Activated CD4-positive, alpha-beta T cell treated with anti-CD3 and anti-CD28 coated beads, Interleukin-2, amount 50 U/mL, for 24 hours (primary cell): ENCODE measurements at places on chromosomes 13 and 19.

GRCh38 chr19:14114854-14115253, 2.7 kb downstream of the PRKACA start:
- no peak for DNase-seq

GRCh38 chr13:111410232-111411021, 90.0 kb downstream of the TEX29 start:
- no peak for DNase-seq

GRCh38 chr13:48686636-48687210, 33.0 kb downstream of the CYSLTR2 start:
- no peak for DNase-seq

DNA sequence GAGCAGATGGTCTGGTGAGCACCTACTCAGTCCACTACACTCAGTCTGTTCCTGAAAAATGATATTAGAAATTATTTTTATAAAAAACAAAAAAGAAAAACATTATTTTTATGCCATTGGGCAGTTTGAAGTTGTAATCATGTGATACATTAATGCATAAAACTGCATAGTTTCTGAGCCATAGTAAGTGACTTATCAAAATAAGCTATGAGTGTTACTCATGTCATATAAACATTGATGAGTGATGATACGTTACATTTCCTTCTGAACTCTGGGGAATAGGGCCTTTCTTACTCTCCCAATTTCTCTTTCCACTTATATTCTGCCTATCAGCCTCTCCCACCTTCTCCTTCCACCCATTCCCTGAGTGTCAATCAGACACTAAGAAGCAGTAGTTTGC, 8.9 kb downstream of the ZNF805 start:
- DNase-seq, result no peak

- no peak for DNase-seq
These were observed 56.2 kb upstream of the RFC3 start for GRCh38 chr13:33761740-33762139.

GRCh38 chr13:75800545-75800944, 164.4 kb downstream of the LMO7 start:
- DNase-seq, result no peak
